Thyroid gland (tissue), 4 donors: ENCODE measurements at places on chromosomes 16 and 17. TPM values are rescaled to one million over a fixed set of nuclear protein-coding genes. Genes with fewer than 3 reads are reported as not detected.
A peak's percentile ranks its signal among the peaks of the same experiment; 100 is the strongest.

DNA sequence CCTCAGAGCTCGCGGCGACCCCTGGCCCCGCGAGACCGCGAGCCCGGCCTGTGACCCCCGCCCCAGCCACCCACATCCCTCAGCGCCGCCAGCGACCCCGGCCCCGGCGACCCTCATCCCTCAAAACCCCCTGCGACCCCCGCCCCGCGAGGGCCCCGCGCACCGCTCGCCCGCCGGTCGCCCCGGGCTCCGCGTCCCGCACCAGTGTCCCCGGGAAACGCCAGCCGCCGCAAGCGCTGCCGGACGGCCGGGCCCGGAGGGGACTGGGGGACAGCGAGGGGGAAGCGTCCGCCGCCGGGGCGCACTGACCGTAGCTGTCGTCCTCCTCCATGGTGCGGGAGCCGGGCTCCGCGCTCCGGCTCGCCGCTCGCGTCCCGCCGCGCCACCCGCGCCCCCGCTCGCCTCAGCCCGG lies at the start of gene CYTH1:
Gene CYTH1, minus strand, starts transcription at position 381 of the 412 bp plus-strand sequence. Its CDS starts 50 bp downstream, at position 331.
- no peaks in the 10 kb centered on the region for H3K27me3 ChIP-seq
- peak within 1 kb of the TSS; percentile 89 for H3K4me3 ChIP-seq
- H3K36me3 ChIP-seq, result no peaks in the 10 kb centered on the region
- peak; percentile 26 for DNase-seq
- H3K27ac ChIP-seq, result peak within 1 kb of the TSS; percentile 97

GRCh38 chr17:40486522-40487370 lies 14.7 kb downstream of the TNS4 start:
- peaks cover 3% of the 10 kb centered on the region for H3K36me3 ChIP-seq
- H3K27ac ChIP-seq, result no peak overlapping the region
- no peak for DNase-seq
- H3K4me1 ChIP-seq, result peaks cover 23% of the 10 kb centered on the region
- H3K4me3 ChIP-seq, result no peak overlapping the region
- H3K27me3 ChIP-seq, result no peaks in the 10 kb centered on the region

DNA sequence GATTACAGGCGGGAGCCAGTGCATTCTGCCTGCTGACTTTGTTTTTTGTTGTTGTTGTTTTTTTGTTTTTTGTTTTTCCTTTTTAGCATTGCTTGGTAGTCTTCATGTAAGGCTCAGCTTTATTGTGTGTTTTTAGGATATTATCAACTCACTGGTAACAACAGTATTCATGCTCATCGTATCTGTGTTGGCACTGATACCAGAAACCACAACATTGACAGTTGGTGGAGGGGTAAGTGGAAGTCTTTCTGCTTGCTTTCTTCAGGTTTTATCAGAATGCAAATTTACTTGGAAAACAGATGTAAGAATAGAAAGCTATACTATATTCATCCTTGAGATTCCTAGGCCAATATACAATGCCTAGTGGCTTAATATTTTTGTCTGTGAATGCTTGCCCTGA lies 3.3 kb upstream of the CMTM1 start:
- H3K4me3 ChIP-seq, result no peak overlapping the region
- no peaks in the 10 kb centered on the region for H3K27me3 ChIP-seq
- DNase-seq, result no peak
- H3K27ac ChIP-seq, result no peak overlapping the region
- peaks cover 8% of the 10 kb centered on the region for H3K36me3 ChIP-seq

DNA sequence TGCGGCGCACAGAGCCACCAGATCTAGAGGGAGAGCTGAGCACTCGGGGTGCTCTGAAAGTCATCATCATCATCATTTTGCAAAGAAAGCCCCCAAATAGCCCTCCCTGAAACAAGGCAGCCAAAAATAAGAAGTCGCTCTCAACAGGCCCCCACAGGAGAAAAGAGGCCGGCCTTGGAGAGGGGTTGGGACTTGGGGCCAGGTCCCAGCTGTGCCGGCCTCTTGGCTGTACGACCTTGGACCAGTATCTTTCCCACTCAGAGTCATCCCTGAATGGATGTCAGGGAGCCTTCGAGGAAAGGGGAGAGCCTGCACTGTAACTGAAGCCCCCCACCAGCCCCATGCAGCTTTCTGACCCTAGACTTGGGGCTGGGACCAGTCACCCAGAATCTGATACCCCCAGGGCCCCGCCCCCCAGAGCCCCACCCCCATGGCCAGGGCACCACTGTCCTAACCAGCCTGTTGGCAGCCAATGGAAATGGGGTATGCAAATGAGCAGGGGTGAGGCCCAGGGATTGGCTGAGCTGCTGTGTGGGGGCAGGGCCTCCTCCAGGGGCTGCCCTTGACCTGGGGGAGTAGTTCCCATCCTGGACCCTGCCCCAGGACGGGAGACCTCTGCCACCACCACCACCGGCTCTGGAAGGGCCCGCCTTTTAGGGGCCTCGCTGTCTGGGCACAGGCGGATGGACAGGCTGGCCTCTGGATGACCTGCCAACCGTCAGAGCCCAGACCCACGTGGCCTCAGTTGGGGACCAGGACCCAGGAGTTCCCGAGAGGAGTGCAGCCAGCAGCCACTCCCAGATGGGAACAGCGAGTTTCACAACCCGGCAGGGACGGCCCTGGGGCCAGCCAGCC lies 15.4 kb downstream of the ZFPM1 start:
- H3K4me1 ChIP-seq, result no peaks in the 10 kb centered on the region
- H3K27ac ChIP-seq, result no peak overlapping the region
- no peaks in the 10 kb centered on the region for H3K27me3 ChIP-seq

DNA sequence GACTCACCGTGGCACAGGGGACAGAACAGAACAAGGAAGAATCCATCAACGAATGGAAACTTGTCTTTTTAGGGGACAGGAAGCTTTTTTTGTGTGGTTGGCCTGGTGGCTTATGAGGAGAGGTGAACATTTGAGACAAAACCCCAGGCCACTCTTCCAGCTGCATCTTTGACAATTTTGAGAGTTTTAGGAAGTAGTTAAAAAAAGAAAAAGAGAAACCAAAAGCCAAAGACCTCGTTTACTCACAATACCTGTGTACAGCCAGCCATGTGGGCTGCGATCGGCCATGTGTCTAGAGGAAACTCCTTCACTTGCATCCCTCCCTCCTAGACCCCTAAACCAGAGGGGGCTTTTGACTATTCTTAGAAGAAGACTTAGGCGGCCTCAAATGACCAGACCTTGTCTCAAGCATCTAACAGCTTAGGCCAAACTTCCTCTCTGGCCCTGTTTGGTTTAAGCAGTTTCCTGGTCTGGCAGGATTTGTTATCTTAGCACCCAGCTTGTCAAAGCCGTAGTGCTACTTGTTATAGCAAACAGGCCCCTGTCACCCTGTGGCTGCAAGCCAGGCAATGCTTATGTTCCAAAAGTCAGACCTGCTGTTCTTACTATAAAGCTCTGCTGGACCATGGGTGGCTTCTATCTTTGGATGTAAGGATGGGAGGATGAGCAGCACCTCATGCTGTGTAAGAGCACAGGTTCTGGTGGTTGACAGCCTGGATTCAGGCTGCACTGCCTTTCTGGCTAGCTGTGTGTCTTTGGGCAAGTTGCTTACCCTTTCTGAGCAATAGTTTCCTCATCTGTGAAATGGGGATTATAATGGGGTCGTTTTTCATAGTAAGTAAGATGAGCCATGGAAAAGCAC lies 17.7 kb downstream of the KSR1 start:
- H3K27me3 ChIP-seq, result no peaks in the 10 kb centered on the region
- H3K27ac ChIP-seq, result peak overlapping the region; percentile 67
- no peaks in the 10 kb centered on the region for H3K36me3 ChIP-seq
- DNase-seq, result peak; percentile 94

GRCh38 chr16:48089053-48089792 lies 66.6 kb downstream of the ABCC12 start:
- H3K27me3 ChIP-seq, result no peaks in the 10 kb centered on the region
- no peaks in the 10 kb centered on the region for H3K4me1 ChIP-seq
- no peak overlapping the region for H3K27ac ChIP-seq
- no peak for DNase-seq
- H3K4me3 ChIP-seq, result no peak overlapping the region

- H3K4me1 ChIP-seq, result peaks cover 42% of the 10 kb centered on the region
- no peaks in the 10 kb centered on the region for H3K27me3 ChIP-seq
- peaks cover 7% of the 10 kb centered on the region for H3K36me3 ChIP-seq
- DNase-seq, result peak; percentile 52
- H3K27ac ChIP-seq, result no peak overlapping the region
Observed at GRCh38 chr17:39196808-39197291, 619 bp downstream of the CACNB1 start.

DNA sequence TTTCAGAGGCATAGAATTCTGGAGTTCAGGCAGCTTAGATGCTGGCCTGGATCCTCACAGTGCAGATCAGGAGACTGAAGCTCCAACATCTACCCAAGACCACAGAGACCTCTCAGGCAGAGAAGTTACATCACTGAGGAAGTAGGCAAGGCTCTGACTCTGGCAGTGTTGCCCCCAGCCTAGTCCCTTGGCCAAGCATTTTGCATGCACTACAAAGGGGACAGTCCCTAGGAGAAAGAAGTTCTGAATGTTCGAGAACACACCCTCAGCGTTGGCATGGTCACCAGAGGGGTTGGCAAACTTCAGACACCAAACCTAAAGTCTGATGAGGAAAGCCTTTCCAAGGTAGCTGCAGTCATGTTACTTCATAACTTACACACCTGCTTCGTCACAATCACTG lies 2.5 kb downstream of the RANBP10 start:
- no peak for DNase-seq
- H3K36me3 ChIP-seq, result no peaks in the 10 kb centered on the region
- H3K4me1 ChIP-seq, result peaks cover 17% of the 10 kb centered on the region
- no peak overlapping the region for H3K4me3 ChIP-seq
- no peak overlapping the region for H3K27ac ChIP-seq

GRCh38 chr17:40664582-40665333 lies at the start of gene KRT222:
Gene KRT222, minus strand, starts transcription at chr17:40665177. Its CDS starts 78 bp downstream, at chr17:40665099.
- H3K27me3 ChIP-seq, result no peaks in the 10 kb centered on the region
- H3K27ac ChIP-seq, result no peak within 1 kb of the TSS
- no peaks in the 10 kb centered on the region for H3K4me1 ChIP-seq
- no peak within 1 kb of the TSS for H3K4me3 ChIP-seq
- no peaks in the 10 kb centered on the region for H3K36me3 ChIP-seq

DNA sequence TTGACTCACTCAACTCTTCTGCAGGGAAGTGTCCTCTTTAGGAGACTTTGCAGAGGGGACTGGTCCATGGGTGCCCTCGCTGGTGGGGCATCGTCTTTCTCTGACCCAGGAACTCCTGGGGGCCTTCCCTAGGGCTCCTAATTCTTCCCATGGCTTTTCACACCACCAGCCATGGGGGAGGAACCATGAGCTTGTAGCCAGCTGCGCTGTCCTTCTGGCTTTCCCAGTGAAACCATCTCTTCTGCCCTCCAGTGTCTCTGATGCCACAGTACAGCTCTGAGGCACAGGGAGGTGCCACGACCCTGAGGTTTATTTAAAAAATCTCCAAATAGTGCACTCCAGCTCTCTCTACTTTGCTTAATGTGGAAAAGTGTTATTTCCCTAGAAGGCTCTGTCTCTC lies 78.6 kb downstream of the SDR42E1 start:
- no peaks in the 10 kb centered on the region for H3K27me3 ChIP-seq
- H3K4me3 ChIP-seq, result no peak overlapping the region
- no peaks in the 10 kb centered on the region for H3K4me1 ChIP-seq
- no peak overlapping the region for H3K27ac ChIP-seq
- no peak for DNase-seq

DNA sequence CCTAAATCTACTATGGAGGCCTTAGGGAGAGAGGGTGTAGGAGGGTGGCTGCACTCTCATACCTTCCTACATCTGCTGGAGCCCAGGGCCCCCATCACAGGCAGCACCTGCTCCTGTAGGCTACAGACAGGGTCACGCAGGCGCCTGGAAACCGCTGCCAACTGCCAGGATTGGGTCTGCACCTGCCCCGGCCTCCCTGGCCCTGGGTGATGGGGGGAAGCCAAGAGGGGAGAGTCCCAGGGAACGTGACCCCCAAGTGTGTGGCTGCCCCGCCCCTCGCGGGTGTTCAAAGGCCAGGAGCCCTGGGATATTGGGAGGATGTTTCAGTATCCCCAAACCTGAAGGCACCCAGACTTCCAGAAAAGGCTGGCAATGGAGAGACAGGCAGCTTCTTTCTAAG lies 5.6 kb upstream of the TEX19 start:
- peaks cover 36% of the 10 kb centered on the region for H3K4me1 ChIP-seq
- H3K4me3 ChIP-seq, result no peak overlapping the region
- no peak overlapping the region for H3K27ac ChIP-seq
- H3K36me3 ChIP-seq, result no peaks in the 10 kb centered on the region

GRCh38 chr17:54029986-54030385 lies 207.3 kb downstream of the KIF2B start:
- no peak overlapping the region for H3K27ac ChIP-seq
- H3K4me3 ChIP-seq, result no peak overlapping the region
- peak; percentile 4 for DNase-seq
- no peaks in the 10 kb centered on the region for H3K4me1 ChIP-seq
- H3K36me3 ChIP-seq, result no peaks in the 10 kb centered on the region

DNA sequence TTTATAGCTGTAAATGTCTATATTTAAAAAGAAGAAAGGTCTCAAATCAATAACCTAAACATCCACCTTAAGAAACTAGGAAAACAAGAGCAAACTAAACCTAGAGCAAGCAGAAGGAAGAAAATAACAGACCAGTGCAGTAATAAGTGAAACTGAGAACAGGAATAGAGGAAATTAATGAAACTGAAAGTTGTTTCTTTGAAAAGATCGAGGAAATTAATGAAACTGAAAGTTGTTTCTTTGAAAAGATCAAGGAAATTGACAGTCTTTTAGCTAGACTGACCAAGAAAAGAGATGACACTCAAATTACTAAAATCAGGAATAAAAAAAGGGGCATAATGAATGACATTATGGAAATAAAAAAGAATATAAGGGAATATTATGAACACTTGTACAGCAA lies 46.4 kb downstream of the SLFN5 start:
- H3K27ac ChIP-seq, result no peak overlapping the region
- no peaks in the 10 kb centered on the region for H3K36me3 ChIP-seq
- H3K4me3 ChIP-seq, result no peak overlapping the region
- no peaks in the 10 kb centered on the region for H3K27me3 ChIP-seq
- DNase-seq, result no peak

DNA sequence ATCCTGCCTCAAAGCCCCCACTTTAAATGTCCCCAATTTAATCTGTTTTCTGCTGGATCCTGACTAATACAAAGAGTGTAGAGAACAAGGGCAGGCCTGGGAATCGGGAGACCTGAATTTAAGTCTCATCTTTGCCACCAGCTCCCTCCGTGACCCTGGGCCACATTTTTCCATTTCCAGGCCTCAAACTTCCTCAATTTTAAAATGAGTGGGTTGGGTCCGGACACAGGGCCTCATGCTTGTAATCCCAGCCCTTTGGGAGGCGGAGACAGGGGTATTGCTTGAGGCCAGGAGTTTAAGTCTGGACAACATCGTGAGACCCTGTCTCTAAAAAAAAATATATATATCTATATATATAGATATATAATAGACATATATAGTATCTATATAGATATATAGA lies 61.4 kb downstream of the SRL start:
- H3K36me3 ChIP-seq, result no peaks in the 10 kb centered on the region
- H3K27me3 ChIP-seq, result no peaks in the 10 kb centered on the region
- peaks cover 5% of the 10 kb centered on the region for H3K4me1 ChIP-seq
- H3K4me3 ChIP-seq, result no peak overlapping the region
- no peak overlapping the region for H3K27ac ChIP-seq
- DNase-seq, result no peak

The OR3A3 gene
- total RNA-seq, result not detected

The ARHGAP44 gene
- 10.9 TPM for total RNA-seq

The LCAT gene
- total RNA-seq, result 9.9 TPM

The SPIRE2 gene
- 10.4 TPM for total RNA-seq

The MPP2 gene
- 9.0 TPM for total RNA-seq
